ENCODE measurements at places on chromosomes 2 and 18.

GRCh38 chr2:210147614-210148013, 23.6 kb downstream of the KANSL1L start:
- DNase-seq = no peak

DNA sequence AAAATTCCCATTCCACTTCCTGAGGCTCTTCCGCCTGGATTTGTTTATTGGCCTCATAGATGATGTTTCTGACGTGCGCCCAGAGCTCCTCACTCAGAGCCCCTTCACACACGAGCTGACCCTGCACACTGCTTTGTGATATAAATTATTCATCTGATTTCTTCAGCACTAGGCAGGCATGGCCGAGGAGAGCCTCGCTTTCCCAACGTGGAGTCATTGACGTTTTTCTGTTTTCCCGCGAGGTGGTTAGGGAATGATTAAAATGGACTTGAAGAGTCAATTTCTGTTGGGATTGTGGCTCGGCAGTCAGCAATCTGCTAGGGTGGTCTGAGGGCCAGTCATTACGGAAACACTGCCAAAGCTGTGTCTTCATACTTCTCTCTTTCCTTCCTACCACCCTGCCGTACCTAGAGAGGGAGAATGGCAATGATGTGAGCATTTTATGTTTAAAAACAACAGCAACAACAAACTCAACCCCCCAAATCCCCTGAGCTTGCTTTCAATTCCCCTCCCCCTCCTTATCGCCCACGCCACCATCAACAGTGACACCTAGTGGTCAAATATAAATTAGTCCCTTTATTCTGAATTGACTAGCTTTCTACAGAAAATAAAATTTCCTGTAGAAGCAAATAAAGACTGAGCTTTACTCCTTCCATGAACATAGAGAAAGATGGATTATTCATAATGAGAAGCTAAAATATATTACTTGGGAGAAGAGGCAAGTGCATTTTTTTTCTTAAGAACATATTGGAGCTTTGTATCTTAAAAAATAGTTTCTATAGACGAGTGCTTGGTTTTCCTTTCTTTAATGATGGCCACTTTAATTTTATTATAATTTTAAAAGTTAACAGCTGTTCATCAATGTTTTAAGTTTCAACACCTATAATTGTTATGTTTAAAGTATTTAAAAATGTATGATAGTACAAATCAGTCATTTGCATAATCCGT, 285.1 kb downstream of the MTX2 start:
- peak; percentile 69 for DNase-seq

DNA sequence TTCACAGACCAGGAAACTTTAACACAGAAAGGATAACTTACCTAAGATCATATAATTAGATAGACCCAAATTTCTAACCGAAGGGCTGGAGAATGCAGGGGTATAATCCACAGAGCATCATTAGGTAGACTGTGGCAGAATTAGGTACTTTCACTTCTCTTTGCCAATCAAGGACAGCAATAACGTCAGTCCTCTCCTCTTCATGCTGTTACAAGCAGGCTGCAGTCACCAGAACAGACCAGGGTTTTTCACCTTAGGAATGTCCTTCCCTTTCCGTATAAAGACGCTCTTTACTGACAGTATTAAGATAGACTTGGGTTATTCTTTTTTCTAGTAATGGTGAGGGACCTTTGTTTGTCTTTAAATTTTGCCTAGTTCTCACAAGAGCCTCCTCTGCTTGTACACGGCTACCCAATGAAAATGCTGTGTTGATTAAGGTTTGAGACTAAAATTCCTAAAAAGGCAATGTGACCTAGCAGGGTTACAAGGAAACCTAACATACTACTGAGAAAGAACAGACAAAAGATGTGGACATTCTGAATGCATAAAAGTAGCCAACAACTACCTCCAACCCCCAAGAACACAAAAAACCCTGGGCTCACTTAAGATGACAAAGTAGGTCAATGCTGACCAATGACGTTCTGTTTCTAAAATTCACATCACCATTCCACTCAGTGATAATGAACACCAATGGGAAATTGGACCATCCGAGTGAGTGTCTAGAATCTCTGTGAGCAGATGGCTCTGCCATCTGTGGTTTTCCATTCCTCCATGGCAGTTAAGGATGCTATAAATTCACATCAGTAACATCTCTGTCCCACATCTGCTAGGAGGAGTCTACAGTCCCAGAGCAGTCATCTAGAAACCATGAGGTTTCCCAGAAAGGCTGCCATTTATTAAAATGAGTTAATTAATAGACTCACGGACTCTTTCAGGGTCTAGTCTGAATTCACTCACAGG, 2.1 kb downstream of the PDIA6 start:
- DNase-seq = no peak

- DNase-seq = no peak
These were observed 141.9 kb downstream of the TTC32 start for GRCh38 chr2:19759880-19760279.

- no peak for DNase-seq
These were observed 251.3 kb downstream of the RPIA start for GRCh38 chr2:88942798-88943197.

DNA sequence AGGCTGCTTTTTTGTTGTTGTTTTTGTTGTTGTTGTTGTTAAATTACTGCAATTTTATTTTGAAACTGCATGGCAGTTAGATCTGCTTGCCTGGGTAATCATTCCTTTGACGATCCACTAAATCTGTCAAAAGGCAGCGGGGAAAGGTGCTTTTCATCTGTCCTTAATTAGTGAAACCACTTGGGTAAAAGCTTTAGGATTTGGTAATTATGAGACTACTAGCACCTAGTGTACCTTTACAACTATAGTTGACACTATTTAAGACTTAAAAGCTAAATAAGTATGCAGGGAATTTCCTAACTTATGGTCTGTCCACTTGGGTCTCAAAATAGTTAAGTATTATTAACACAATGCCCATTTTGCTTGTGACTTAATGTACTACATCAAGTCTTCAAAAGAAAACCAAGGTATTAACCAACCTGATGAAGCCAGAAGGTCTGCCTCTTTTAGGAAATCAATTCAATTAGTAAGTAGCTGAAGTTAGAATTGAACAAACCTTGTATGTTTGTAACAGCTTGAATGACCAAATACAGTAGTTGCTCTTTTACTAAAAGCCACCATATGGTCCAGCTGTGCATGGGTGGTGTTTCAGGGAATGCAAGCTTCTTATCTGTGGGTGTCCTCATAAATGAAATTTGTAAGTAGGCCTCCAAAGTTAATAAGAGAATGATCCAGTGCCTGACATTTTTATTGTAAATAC, 44.8 kb downstream of the NAB1 start:
- DNase-seq = no peak

DNA sequence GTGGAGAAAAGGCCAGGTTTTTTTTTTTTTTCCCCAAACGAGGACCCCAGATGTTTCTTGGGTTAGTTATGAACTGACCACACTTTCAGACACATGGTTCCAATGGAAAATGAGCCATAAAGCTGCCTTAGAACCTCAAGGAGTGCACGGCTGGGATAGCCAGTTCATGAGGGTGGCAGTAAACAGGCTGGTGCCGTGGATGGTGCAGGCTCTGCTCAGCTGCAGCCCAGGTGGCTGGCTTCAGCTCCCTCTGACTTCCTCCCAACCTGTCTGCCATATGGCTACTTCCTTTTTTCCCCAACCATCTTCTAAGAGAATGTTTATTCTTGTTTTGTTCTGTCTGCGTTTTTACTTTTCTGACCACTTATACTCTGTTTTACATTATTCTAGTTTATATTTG, 109.8 kb upstream of the LMAN1 start:
- DNase-seq = no peak

GRCh38 chr2:216777637-216778273, 82.1 kb downstream of the TNP1 start:
- DNase-seq = no peak

DNA sequence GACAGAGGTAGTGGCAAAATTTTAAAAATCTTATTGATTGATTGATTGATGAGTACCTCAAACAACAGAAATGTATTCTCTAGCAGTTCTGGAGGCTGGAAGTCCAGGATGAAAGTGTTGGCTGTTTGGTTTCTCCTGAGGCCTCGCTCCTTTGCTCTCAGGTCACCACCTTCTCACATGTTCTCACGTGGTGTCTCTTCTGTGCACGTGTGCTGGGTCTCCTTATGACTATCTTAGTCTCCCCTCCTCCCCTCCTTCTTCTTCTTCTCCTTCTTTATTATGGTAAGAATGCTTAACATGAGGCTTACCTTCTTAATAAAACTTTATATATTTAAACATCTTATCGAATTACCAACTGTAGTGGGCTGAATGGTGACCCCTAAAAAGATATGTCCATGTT, 446.0 kb upstream of the SPHKAP start:
- no peak for DNase-seq

DNA sequence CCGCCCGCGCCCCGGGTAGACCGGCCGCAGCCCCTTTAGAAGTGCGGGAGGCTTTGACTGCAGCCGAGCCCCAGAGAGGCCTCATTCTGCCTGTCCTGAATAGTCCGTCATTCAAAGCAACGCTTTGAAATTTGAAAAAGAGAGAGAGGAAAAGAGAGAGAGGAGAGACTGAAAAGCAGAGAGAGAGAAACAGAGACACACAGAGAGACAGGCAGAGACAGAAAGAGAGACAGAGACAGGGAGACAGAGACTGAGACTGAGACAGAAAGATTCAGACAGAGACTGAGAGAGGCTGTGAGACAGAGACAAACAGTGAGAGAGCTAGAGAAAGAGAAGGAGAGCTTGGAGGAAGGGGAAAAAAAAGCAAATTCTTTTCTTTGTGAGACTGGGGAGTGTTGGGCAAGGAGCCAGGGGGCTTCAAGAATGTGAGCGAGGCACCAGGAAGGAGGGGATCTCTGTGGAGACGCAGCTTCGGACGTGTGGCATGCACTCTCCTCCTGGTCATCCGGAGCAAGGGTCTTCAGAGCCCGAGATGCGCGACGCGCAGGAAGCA, 73.1 kb downstream of the MYCN start:
- DNase-seq = peak; percentile 24

DNA sequence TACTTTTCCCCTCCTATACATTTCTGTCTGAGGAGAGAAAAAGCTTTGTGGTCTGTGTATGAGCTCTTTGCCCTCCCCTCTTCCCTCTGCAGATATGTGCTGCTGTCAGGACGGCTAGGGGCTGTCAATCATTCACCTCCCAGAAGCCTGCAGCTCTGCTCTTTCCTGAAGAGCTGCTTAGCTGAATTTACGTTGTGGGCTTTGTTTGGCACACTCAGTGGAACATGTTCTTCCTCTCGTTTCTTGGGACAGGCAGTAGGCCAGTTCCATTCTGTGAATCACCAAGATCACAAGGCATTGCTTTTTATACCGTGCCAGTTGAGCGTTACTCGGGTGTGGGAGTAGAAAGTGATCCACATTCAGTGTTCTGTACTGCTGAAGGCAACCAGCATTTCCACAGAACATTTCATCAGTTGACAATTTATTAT, 136.7 kb downstream of the LAMA3 start:
- peak; percentile 90 for DNase-seq

DNA sequence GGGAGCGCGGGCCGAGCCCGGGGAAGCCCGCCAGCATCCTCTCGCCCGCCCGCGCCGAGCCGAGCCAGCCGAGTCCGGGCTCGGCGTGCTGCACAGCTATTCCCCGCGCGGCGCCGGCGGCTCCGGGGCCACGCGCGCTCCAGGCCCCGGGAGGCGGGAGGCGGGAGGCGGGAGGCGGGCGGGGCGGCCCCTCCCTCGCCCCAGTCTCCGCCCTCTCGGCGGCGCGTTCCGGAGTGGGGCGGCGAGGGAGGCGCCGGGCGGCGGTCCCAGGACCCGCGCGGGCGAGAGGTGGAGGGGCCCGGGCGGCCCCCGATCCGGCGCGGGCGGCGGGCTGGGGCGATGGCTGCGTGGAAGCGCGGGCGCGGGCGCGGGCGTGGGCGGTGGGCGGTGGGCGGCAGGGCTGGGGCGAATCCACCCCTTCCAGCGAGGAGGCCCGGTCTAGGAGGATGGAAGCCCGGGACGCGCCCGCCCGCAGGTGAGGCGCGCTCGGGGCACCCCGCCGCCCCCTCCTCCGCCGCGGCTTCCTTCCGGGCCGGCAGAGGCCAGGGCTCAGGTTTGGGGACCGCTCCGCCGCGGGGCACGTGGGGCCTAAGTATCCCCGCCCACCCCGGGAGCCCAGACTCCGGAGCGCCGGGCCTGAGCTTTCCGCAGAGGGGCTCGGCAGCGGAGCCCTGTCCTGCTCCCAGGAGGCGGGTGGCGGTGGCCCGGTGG, at the start of gene ADCY3:
TSS of gene ADCY3 (minus strand) at position 140 of the 711 bp plus-strand sequence. CDS start 1,250 bp downstream, outside the sequence.
- peak; percentile 71 for DNase-seq

- no peak for DNase-seq
These were observed 66.8 kb downstream of the TET3 start for GRCh38 chr2:74051504-74051903.

GRCh38 chr18:49865401-49865800, 52.1 kb upstream of the ACAA2 start:
- no peak for DNase-seq

- DNase-seq = no peak
These were observed 46.7 kb downstream of the LYPD6B start for GRCh38 chr2:149084924-149085795.

DNA sequence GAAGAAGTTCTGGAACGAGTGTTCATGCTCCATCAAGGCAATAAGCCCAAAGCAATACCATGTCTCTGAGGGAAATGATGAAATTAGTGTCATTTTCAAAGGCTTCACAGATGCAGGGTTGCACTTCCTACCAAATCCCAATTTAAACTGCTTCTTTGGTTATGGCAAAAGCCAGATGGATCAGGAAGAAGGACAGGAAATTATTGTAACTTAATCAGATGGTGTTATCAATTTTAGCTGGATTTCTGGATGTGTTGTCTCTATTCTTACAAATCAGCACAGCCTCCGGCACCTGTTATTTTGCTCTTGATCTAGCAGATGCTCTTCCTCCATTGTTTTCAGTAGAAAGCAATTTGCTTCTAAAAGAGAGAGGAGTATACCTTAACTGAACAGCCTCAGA, 693.4 kb downstream of the SOCS6 start:
- DNase-seq = peak; percentile 3

DNA sequence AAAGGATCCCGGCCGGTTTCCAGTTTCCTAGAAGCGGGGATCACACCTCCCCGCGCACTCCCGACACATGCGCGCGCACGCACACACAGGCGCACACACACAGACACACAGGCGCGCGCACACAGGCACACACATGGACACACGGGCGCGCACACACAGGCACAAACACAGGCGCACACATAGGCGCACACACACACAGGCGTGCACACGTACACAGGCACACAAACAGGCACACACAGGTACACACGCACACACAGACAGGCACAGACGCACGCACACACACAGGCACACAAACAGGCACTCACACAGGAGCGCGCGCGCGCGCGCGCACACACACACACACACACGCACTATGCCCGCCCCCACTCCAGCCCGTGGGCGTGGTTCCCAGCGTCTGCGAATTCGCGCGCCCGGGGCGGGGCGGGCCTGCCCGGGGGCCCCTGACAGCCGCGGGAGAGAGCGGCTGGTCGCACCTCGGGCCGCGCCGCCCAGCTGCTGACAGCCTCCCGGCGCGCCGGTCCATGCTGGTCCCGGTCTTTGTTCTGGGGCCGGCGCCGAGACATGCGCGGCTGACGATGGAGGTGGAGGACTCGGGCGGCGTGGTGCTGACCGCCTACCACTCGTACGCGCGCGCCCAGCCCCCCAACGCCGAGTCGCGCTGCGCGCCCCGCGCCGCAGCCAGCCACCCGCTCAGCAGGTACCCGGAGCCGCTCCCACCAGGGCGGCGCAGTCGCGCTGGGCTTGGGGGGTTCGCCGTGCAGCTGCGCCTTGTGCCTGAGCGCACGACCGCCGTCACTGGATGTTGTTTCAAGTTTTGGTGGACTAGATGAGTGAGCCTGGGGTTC, at the start of gene ARHGAP28:
TSS of gene ARHGAP28 (plus strand) at position 470 of the 845 bp plus-strand sequence. CDS start at position 576, 106 bp downstream.
- peak; percentile 80 for DNase-seq
